CD14-positive monocyte (primary cell): ENCODE measurements at places on chromosomes 12 and 14.

DNA sequence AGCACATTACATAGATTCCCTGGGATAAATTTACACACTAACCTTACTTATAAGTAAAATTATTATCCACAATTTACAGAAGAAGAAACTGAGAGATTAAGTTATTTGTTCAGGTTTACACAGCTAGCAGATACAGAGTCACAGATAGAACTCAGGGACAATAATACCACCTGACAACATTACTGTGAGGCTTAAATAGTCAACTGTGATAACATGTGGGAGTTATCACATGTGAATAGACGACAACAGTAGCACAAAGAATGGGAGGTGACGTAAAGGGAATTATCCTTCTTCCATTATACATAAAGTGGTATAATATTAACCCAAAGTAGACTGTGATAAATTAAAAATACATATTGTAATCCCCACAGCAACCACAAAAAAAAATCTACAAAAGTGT lies 6.2 kb upstream of the SPIC start:
- DNase-seq = no peak

GRCh38 chr12:90170740-90171139 lies 462.1 kb upstream of the ATP2B1 start:
- DNase-seq = no peak

GRCh38 chr12:59075968-59076490 lies 155.7 kb upstream of the LRIG3 start:
- DNase-seq = no peak

DNA sequence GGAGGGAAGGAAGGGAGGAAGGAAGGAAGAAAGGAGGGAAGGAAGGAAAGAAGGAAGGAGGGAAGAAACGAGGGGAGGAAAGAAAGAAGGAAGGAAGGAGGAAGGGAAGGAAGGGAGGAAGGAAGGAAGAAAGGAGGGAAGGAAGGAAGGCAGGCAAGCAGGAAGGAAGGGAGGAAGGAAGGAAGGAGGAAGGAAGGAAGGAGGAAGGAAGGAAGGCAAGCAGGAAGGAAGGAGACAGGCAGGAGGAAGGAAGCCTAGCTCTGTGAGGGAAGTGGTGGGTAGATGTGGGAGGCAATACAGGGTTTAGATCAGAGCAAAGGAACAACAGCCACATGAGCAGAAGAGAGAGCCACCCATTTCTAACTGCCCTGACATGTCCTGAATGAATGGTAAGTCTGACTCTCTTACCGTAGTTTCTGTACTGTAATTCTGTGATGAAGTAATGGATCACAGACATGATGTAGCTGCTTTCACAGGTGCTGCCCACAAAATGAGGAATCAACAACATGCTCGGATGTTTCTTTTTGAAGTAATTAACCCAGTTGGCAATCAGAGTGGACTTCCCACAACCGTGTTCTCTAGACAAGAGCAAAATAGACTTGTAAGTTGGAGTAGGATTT lies 24.4 kb upstream of the HSP90B1 start:
- DNase-seq = no peak

DNA sequence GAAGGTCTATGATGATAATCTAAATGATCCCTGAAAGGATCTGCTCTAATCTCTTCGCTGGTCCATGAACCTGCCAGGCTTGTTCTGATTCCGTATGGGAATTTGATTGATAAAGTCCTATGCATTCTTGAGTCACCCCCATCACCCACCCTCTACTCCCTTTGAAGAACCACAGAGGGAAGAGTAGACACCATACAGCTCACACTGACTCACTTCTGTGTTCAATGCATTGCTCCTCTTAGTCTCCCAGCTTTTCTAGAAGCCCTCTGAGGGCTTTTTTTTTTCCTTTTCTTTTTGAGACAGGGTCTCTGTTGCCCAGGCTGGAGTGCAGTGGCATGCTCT lies 18.5 kb upstream of the GPRC5A start:
- no peak for DNase-seq

GRCh38 chr12:46958599-46959290 lies 120.7 kb upstream of the PCED1B start:
- DNase-seq = no peak

DNA sequence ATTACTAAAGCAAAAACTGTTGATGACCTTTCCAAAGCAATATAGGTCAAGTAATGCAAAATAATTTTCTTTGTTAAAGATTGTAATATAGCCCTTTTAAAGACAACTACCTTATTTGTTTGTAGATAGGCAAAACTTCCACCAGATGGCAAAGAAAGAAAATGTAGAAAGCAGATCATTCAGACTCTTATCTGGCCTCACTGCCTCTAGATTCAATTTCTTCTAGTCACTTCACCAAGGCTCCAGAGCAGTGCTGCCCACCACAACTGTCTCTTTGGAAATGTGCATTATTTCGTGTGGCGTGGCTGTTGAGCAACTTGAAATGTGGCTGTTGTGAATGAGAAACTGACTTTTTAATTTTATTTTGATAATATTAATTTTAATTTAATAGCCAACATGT lies 127.1 kb downstream of the ITPR2 start:
- DNase-seq = no peak

DNA sequence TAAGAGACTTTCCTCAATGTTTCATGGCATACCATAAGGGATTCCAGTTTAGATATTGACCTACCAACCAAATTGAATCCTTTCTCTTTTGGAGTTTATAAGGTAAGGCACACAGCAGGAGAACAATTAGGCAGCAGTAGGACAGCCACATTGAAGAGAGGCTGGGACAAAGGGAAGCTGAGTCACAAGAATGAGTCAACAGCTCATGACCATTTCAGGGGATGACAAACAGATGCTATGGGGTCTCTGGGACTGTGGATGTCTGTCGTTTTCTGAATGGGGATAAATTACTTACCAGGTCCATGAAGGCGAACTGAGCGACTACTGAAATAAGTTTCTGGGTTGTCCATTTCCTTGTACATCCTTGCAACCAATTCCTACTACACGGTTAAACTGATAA lies 48.6 kb upstream of the E2F7 start:
- DNase-seq = no peak

DNA sequence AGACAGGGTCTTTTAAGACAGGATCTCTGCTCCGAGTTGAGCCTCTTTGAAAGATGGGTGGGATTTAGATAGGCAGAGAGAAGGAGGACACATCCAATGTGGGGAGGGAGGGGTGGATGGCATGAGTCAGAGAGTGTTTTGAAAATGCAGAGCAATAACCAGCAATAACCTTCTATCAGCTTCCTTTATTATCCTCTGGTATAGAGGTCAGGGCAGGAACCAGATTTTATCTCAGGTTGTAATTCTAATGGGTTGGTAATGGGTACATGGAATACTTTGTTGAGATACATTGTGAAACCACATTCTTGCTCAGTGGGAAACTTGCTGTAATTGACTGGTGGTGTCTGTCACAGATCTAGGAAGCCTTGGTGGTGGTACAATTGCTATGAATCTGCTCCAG lies 37.6 kb upstream of the CCDC63 start:
- no peak for DNase-seq

- DNase-seq = no peak
These were observed 553 bp downstream of the CLEC14A start for GRCh38 chr14:38255408-38255672.

GRCh38 chr12:128745772-128746689 lies 77.7 kb downstream of the SLC15A4 start:
- DNase-seq = no peak

DNA sequence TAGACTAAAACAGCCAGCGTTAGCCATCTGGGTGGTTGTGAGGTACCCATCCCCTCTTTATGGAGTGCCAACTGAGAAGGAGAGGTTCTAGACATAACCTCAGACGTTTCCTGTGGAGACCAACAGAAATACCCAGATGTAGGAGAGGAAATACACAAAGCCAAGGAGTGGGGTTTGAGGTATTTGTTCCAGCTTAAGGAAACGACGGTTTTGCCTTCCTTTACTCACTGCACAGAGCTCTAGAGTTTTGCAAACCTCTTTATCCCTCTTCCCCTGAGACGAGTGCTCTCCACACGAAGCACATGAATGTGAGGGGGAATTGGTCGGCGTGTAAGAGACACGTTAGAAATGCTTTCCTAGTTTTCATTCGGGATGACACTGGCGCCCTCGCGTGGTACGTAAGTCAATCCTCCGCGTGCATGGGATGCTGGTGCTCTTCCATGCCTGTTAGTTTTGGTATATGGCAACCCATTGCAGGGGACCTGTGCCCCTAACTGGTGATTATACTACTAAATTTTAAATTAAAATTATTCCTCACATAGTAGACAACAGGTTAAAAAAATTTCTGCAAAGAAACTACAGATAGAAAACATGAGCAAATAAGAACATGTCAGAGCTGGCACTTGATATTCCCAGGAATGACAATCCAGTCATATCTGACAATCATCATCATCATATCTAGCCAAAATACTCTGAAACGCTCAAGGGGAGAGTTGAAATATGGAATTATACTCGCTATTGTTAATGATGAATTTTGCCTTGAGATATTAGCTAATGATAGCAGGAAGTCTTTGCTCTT lies 121.7 kb downstream of the PPM1H start:
- DNase-seq = peak; percentile 39

- no peak for DNase-seq
These were observed 71.4 kb downstream of the RBM19 start for GRCh38 chr12:113894697-113895096.
